Foreskin keratinocyte (primary cell): ENCODE measurements at places on chromosomes 12 and 14. TPM values are rescaled to one million over a fixed set of nuclear protein-coding genes. Genes with fewer than 3 reads are reported as not detected.

The PCNX1 gene
- polyA plus RNA-seq, result 7.2 and 8.8 TPM in 2 replicates

The GAPDH gene
- polyA plus RNA-seq, result 7,678 and 8,217 TPM in 2 replicates

The B4GALNT1 gene
- 0.38 and 0.50 TPM in 2 replicates for polyA plus RNA-seq

The GAS2L3 gene
- 1.0 and 1.7 TPM in 2 replicates for polyA plus RNA-seq

The LALBA gene
- not detected in 2 replicates for polyA plus RNA-seq

The MANSC4 gene
- 0.10 and 0.14 TPM in 2 replicates for polyA plus RNA-seq

The BATF gene
- polyA plus RNA-seq, result not detected in 2 replicates

The FSCB gene
- not detected in 2 replicates for polyA plus RNA-seq

The MYF6 gene
- not detected in 2 replicates for polyA plus RNA-seq

The CYP46A1 gene
- 0.02 TPM in 1 of 2 replicates, not detected in the other for polyA plus RNA-seq

The KLHDC1 gene
- 0.20 and 0.24 TPM in 2 replicates for polyA plus RNA-seq

The PRKD1 gene
- polyA plus RNA-seq, result 0.13 and 0.23 TPM in 2 replicates

The RNASE3 gene
- polyA plus RNA-seq, result not detected in 2 replicates

The GPR135 gene
- polyA plus RNA-seq, result 0.12 and 0.13 TPM in 2 replicates

The SVOP gene
- not detected in 2 replicates for polyA plus RNA-seq

The GMFB gene
- 19.0 and 21.2 TPM in 2 replicates for polyA plus RNA-seq

The ATL1 gene
- 1.0 and 1.8 TPM in 2 replicates for polyA plus RNA-seq

The SPTB gene
- 0.09 and 0.16 TPM in 2 replicates for polyA plus RNA-seq

The PRB3 gene
- 0.06 TPM in 1 of 2 replicates, not detected in the other for polyA plus RNA-seq

The ZDHHC22 gene
- not detected in 2 replicates for polyA plus RNA-seq

The IL22 gene
- not detected in 2 replicates for polyA plus RNA-seq

The APOLD1 gene
- 0.13 and 0.26 TPM in 2 replicates for polyA plus RNA-seq

The PCED1B gene
- 6.0 and 7.1 TPM in 2 replicates for polyA plus RNA-seq

The AVPR1A gene
- not detected in 2 replicates for polyA plus RNA-seq

The ASIC1 gene
- 4.3 and 5.6 TPM in 2 replicates for polyA plus RNA-seq

The PRH2 gene
- polyA plus RNA-seq, result not detected in 2 replicates

The ITGB7 gene
- 0.15 and 0.17 TPM in 2 replicates for polyA plus RNA-seq

The OTUB2 gene
- polyA plus RNA-seq, result 1.8 and 1.9 TPM in 2 replicates

The RASAL1 gene
- not detected in 2 replicates for polyA plus RNA-seq

The ABHD12B gene
- polyA plus RNA-seq, result not detected in 2 replicates

The NPFF gene
- 0.18 TPM in 1 of 2 replicates, not detected in the other for polyA plus RNA-seq

The PRR4 gene
- polyA plus RNA-seq, result 0.66 and 1.8 TPM in 2 replicates

The BHLHE41 gene
- polyA plus RNA-seq, result 0.07 and 0.11 TPM in 2 replicates

The IRAK3 gene
- 0.06 and 0.09 TPM in 2 replicates for polyA plus RNA-seq

The HOXC6 gene
- polyA plus RNA-seq, result 6.1 and 6.4 TPM in 2 replicates

The TCL1B gene
- not detected in 2 replicates for polyA plus RNA-seq

The RNASE4 gene
- 3.0 and 5.5 TPM in 2 replicates for polyA plus RNA-seq

The FNTB gene
- 9.9 and 11.4 TPM in 2 replicates for polyA plus RNA-seq

The TGM1 gene
- 4.4 and 7.4 TPM in 2 replicates for polyA plus RNA-seq

The RFX4 gene
- polyA plus RNA-seq, result not detected in 2 replicates

The AKAP3 gene
- 0.35 and 0.42 TPM in 2 replicates for polyA plus RNA-seq

The DBX2 gene
- not detected in 2 replicates for polyA plus RNA-seq

The DEGS2 gene
- 0.04 and 0.14 TPM in 2 replicates for polyA plus RNA-seq

The HELB gene
- polyA plus RNA-seq, result 0.26 and 0.28 TPM in 2 replicates

The RNU6-7 gene
- polyA plus RNA-seq, result not detected in 2 replicates

The GPX2 gene
- polyA plus RNA-seq, result 4.9 and 10.0 TPM in 2 replicates

The MIA2 gene
- 13.0 and 14.4 TPM in 2 replicates for polyA plus RNA-seq

The CLEC4A gene
- polyA plus RNA-seq, result 0.34 TPM in 1 of 2 replicates, not detected in the other

The PLA2G1B gene
- not detected in 2 replicates for polyA plus RNA-seq

The IFI27L2 gene
- polyA plus RNA-seq, result 160 and 242 TPM in 2 replicates

The KLRB1 gene
- not detected in 2 replicates for polyA plus RNA-seq
